Stimulated activated CD4-positive, alpha-beta T cell treated with anti-CD3 and anti-CD28 coated beads, TNF-alpha, amount 100 ng/mL, for 4 hours (primary cell): ENCODE measurements at places on chromosomes 3 and 15.

DNA sequence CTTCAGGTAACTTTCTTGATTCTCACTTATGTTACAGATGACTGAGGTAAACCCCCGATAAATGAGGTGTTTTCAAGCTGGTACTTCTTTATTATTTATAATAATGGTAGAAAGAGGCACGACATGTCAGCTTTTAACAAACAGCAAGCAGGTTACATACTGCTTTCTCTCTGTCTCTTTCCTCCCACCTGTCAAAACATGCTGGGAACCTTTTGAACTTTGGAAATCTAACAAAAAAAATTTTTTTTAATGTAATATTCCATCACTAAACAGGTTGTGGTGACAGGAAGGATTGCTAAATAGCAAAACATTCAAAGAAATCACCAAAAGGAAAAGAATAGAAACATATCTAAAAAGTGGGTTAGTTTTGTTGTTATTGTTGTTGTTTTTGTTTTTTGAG, 48.2 kb downstream of the ANO10 start:
- no peak for DNase-seq

- DNase-seq = no peak
These were observed 22.8 kb downstream of the EIF4E3 start for GRCh38 chr3:71702131-71703024.

- DNase-seq = peak; percentile 62
These were observed 6.3 kb downstream of the RPP25 start for GRCh38 chr15:74950078-74950908.

DNA sequence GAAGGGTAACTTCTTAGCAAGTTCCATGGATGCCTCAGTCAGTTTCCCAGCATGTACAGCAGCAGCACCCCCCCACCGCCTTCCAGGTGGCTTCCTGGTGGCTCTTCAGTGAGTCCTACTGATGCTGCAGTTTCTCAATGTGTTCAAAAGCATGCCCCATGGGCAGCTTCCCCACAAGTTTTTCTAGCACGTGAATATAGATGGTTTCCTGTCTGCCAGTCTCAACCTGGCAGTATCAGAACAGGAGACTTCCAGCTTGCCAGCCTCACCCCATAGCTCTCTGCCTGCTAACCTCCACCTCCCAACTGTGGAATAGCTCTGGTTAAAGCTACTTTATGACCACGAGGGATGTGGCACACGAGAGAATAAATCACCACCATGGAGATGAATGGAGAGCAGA, 188.3 kb upstream of the SLCO3A1 start:
- no peak for DNase-seq

DNA sequence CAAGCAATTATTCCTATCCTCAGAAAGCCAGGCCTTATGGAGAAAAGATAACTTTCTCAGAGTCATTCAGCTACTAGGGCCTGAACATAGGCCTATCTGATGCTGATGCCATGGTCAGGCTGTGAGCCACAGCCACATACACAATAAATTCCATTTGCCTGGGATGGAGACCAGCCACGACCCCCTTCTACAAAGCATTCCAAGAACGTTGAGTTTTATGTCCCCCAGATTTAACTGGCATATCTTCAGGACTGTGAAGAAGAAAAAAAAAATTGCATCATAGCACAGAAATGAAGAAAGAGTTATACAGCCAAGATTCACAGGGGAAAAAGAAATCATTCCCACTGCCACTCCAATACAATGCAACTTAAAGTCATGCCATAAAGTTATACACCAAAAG, 100.0 kb downstream of the THBS1 start:
- DNase-seq = no peak

GRCh38 chr3:13578251-13578650, 29.3 kb downstream of the FBLN2 start:
- DNase-seq = no peak

DNA sequence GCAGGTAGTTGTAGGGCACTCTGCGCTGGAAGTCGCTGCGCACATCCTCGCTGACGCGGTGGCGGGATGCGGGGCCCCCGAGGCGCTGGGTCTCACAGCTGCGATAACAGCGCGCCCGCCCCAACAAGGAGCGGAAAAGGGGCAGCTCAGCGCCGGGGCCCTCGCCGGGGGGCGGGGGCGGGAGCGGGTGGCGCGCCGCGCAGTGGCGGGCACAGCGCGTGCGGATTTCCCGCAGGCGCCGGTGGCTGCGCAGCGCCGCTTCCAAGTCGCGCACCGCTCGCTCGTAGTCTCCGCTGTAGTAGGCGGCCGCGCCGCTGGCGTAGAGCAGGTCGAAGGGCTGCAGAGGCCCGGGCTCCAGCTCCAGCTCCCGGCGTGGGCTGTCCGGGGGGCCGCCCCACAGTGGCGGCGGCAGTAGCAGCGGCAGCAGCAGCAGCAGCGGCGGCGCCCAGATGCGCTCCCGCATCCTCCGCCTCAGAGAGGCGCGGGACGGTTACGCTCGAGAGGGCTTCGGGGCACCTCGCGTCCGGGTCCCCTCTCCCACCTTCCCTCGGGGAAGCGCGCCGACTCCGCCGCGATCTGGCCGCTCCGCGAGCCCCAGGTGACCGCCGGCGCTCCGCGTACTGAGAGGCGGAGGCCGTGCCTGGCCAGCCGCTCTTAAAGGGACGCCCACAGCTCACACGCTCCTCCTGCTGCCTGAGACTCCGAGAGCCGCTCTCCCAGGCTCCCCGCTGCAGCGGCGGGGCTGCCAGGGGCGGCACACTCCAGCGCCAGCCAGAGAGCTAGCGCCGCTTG, at the start of gene P3H2:
Gene P3H2, minus strand, starts transcription at position 629 of the 792 bp plus-strand sequence. Its CDS starts 166 bp downstream, at position 463.
- no peak for DNase-seq

DNA sequence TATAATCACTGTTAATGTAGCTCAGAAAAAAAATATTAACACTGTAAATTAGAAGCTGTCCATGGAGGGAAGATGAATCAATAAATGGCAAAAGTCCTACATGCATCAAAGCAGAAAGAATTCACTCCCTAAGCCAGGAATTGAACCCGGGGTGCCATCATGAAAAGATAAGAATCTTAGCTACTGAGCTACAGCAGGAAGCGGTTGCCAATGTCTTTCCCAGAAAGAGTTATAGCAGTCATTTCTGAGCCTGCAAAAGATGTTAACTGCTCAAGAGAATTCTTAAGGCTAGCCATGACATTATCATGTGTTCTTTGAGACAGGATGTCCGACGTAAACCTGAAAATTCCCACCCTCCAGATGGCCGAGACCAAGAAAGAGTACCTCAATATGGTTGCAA, 47.4 kb upstream of the MKRN3 start:
- DNase-seq = no peak
